ENCODE measurements at places on chromosomes 5 and 9.

DNA sequence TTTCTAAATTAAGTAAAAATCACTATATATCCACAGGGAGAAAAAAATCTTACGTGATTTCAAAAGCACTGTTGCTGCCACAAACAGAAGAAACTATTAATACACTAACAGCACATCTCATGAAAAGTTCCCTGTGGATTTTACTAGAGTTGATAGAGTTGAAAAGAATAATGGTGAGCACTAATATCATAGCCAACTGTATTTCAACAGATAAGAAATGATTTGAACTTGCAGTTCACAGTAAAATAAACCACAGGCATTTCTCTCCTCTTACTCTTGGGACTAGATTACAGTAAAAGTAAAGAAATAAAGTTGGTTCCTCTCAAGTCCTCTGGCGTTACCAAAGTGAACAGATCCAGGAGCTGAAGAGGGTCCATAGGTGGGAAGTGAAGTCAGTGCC lies 27.9 kb downstream of the AGTPBP1 start:
- no peak for DNase-seq

GRCh38 chr5:36881807-36882206 lies 5.2 kb downstream of the NIPBL start:
- no peak for DNase-seq

DNA sequence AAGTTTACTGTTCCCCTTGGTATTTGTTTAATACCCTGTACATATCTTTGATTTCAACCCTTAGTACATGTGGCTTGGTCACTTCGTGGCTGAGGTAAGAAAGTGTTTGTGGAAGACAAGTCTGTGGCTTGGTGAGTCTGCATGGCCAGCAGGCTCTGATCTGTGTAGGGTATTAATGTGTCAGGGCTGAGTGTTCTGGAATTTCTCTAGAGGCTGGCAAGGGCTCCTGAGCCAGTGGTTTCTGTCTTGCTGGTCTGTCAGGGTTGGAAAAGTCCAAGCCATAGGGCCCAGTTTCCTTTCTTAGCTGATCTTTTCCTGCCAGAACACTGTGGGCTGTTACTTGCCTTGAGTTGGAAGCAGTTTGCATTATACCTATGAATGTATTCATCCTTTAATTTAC lies 48.0 kb upstream of the FBXL7 start:
- DNase-seq, result no peak

DNA sequence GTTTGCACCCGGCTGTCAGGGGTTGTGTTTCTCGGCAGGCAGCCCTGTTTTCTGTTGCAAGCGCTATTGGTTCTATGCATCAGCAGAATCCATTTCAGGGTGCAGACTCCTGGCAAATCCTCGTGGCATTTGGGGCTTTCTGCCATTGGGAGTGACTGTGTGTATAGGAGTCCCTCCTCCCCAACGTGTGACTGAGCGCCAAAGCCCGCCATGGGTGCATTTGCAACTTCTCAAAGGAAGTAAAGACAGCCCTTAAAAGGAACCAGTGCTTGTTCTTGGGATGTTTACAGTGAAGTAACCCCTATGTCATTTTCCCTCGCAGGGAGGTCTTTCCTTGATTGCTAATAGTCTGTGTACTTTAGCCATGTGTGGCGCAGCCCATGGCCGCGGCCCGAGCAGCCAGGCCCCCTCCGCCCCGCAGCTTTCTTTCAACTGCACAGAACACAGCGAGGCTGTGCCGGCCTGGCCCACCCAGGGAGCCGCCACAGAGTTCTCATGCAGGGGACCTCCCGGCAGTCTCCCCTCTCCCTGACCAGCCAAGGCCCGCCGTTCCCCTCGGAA lies 175.6 kb downstream of the HSD17B3 start:
- DNase-seq, result no peak

DNA sequence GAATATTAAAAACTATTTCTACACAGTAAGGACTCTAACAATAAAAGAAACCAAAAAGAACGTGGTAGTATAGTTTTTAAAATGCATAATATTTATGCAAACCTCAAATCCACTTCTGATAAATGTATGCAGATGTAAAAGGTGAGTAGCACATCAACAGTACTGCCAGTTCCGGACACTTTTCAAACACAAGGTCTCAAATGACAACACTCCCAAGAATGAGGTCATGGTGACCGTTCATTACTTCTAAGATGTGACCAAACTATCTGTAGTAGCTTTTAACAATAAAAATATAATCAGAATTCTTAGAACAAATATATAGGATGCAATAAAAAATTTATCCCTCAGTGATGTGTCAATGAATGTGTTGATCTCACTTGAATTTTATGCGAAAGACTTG lies 238.7 kb upstream of the NREP start:
- DNase-seq, result no peak

DNA sequence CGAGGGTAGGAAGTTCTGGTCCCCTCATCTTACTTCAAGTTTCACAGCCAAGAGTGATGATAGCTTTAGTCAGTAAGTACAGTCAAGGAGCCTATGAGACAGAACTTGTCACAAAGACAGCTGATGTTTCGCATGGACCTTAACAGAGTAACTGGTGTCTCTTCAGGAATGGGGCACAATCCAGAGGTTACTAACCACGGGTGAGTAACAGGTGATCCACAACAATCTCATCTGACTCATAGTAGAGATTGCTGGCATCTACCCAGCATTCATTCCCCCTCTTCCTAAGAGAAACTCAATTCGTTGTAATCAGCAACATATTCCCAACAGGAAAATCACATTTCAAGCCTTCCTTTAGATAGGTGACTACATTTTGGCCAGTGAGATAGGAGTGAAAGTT lies 126.7 kb downstream of the SNX18 start:
- DNase-seq, result no peak

DNA sequence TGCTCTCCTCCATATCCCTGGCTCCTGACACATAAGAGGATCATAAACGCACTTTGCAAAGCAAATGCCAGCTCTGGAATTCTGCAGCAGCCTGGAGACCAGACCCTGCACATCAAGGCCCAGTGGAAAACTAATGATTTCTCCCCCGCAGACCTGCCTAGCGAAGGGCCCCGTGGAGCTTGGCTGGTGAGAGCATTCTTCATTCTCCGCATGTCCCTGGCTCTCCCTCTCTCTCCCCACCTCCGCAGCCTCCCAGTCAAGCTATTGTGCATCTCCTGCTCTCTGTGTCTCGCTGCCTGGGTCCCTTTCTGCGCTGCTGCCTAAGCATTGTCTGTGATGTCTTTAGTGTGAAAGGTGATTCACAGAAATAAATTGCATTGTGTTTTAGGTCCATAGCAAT lies 46.7 kb downstream of the GRIA1 start:
- no peak for DNase-seq

DNA sequence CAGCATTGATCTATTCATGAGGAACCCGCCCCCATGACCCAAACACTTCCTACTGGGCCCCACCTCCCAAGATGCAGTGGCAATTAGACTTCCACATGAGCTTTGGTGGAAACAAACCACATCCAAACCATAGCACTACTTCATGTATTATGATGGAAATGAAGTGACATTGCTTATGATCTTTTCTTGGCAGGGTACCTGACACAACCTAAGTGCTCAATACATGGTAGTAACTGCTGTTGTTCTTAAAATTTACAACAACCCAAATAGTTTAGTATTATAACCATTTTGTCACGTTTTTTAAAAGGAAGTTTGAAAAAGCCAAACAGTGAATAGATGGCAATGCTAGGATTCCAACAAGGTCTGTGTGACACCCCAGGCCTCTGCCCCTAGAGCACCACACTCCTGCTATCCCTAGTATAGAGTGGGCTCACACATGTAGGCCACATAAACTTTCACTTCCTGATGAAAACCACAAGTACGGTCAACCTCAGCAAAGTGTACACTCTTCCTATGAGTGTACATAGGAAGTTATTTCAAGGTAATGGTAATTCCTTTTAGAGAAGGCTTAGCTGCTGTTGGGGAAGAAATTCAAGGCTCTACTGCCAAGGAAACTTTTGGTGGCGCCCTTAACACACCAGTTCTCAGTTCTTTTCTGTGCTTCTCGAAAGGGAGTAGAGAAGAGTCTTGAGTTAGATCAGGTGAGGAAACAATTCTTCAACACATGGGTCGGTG lies 97.6 kb downstream of the ARSB start:
- DNase-seq, result no peak

- no peak for DNase-seq
These were observed 114.4 kb downstream of the DOCK2 start for GRCh38 chr5:169751490-169751889.
